ENCODE measurements at places on chromosomes 13 and 19. TPM values are rescaled to one million over a fixed set of nuclear protein-coding genes. Genes with fewer than 3 reads are reported as not detected.

The ZNF415 gene
- total RNA-seq, result 13.0 TPM

The IGFL1 gene
- not detected for total RNA-seq

DNA sequence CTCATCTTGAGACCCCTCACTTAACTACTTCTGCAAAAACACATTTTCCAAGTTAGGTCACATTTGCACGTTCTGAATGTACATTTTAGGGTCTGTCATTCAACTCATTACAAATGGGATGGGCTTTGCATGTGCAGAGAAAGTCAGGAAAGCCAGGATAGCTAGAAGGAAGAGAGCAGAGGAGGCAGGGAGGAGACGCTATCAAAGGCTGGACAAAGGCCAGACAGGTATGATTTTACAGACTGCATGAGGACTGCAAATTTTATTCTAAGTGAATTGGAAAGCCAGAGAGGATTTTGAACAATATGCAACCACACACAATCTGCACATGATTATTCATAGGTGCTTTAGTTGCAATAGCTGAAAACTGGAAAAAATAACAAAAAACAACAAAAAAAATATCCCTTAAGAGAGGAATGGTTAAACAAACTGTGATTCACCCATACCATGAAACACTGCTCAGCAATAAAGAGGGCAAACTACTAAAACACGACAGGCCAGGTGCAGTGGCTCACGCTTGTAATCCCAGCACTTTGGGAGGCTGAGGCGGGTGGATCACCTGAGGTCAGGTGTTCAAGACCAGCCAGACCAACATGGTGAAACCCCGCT, 21.1 kb downstream of the SYDE1 start:
- no peaks in the 10 kb centered on the region for H3K36me3 ChIP-seq
- no peak overlapping the region for H3K27ac ChIP-seq
- peaks cover 23% of the 10 kb centered on the region for H3K4me1 ChIP-seq
- no peak overlapping the region for H3K4me3 ChIP-seq
- DNase-seq, result no peak
- no peaks in the 10 kb centered on the region for H3K27me3 ChIP-seq

The NLRP5 gene
- total RNA-seq, result not detected

The FCGBP gene
- 2.8 TPM for total RNA-seq

- no peak overlapping the region for H3K27ac ChIP-seq
- DNase-seq, result peak; percentile 29
- H3K4me3 ChIP-seq, result no peak overlapping the region
- no peaks in the 10 kb centered on the region for H3K36me3 ChIP-seq
- H3K4me1 ChIP-seq, result no peaks in the 10 kb centered on the region
- no peaks in the 10 kb centered on the region for H3K27me3 ChIP-seq
Observed at GRCh38 chr13:48775804-48776203, 122.1 kb downstream of the CYSLTR2 start.

The KMT2B gene
- 7.6 TPM for total RNA-seq

DNA sequence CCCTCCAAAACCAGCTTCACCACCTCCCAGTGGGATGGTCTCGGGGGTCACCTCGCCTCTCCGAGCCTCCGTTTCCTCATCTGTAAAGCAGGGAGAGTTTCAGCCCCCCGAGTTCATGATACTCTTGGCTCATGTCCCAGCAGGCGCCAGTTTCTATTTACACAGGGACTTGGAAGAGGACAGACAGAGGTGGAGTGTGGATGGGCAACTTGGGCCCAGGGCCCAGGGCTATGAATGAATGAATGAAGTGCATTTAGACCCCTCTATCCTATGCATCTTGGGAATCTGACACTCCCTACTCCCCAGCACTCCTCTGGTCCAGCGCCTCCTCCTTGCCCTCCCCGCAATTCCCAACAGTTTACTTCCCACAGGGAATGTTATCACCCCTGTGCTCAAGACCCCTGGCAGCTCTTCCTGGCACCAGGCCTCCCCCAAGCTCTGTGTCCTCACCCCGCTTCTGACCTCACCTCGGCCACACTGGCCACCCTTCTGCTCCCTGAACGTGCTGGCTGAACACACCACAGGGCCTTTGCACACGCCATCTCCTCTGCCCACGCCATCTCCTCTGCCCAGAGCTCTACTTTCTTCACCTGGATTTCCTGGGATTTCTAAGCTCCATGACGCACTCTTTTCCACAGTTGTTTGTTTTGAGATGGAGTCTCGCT, 4.9 kb upstream of the C2CD4C start:
- no peak overlapping the region for H3K27ac ChIP-seq
- DNase-seq, result no peak
- H3K4me1 ChIP-seq, result peaks cover 17% of the 10 kb centered on the region
- H3K27me3 ChIP-seq, result peaks cover 23% of the 10 kb centered on the region

The ZNF90 gene
- 2.5 TPM for total RNA-seq

DNA sequence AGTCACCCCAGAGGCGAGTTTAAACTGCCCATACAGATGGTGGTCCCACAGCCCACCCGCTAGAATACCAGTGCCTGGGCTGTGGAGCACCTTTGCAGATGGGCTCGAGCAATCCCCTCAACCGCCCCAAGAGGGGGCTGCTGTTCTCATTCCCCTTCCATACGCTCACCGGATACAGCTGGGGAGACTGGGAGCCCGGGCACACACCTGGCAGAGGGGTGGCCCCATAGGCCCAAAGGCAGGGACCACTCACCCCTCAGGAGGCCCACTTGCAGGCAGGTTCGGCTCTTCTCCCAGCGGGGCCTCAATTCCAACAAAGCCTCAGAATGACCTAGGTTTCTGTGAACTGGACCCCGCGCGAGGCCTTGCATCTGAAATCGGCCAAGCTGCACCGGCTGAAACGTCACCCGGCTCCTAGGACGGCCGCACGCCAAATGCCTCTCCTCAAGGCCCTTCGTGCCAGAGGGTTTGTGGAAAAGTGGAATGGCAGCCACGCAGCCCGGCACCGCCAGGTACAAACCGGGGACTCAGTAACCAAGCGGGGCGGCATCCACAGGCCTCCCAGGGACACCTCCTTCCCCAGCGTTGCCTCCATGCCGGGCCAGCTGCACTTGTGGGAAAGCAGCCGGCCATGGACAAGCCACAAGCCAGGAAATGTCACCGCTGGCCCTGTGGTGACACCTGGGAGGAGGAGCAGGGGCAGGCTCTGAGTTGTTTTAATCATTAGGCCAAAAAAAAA, 18.7 kb downstream of the MLLT1 start:
- no peak overlapping the region for H3K4me3 ChIP-seq
- peaks cover 9% of the 10 kb centered on the region for H3K4me1 ChIP-seq
- no peak for DNase-seq
- H3K27me3 ChIP-seq, result no peaks in the 10 kb centered on the region
- H3K36me3 ChIP-seq, result peaks cover 49% of the 10 kb centered on the region

GRCh38 chr13:102816708-102817107, 17.8 kb downstream of the BIVM start:
- no peaks in the 10 kb centered on the region for H3K27me3 ChIP-seq
- no peaks in the 10 kb centered on the region for H3K4me1 ChIP-seq
- DNase-seq, result no peak
- no peak overlapping the region for H3K27ac ChIP-seq
- H3K36me3 ChIP-seq, result peaks cover 10% of the 10 kb centered on the region

The PCDH9 gene
- 8.3 TPM for total RNA-seq

The CEACAM8 gene
- 0.04 TPM for total RNA-seq

The MAP3K10 gene
- total RNA-seq, result 4.2 TPM
